Stimulated activated memory B cell treated with anti-CD40 and anti-IgM and Interleukin-4, amounts not matched to agents 10 μg/mL and 1 μg/mL and 100 μg/mL, for 72 hours (primary cell): ENCODE measurements at places on chromosomes 16 and 17.

DNA sequence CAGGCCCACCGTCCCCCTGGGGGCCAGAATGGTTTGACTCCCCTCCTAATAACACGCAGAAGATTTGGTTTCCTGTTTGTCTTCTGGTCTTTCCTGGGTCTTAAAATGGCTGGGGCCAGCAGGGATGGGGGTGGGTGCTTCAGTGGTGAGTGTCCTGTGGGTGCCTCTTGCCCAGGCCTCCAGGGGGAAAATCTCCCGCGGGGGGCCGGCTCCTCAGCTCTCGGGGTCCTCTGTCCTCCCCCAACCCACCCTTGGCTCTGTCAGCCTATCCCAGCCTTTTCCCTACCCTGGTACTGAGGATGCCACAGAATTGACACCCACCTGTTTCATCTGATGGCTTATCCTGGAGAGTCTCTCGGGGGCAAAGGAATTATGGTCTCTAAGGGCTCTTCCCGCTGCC, 23.8 kb upstream of the SDR42E2 start:
- ATAC-seq, result no peak

DNA sequence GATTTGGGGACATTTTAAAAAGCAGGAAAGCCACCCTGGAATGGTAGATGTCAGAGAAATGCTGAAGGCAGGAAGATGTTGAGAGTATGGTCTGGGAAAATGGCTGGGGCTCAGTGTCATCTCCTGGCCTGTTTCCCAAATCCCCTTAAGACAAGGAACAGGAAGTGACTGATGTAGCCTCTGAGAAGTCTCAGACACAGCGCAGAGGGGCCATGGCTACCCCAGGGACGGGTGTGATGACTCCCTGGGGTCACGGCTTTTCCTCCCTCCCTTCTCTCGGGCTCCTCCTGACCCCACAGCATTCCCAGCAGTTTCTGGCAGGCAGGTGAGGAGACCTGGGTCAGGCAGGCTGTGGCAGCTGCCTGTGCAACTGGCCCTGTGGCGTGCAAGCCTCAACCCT, 45.4 kb downstream of the RAP1GAP2 start:
- no peak for ATAC-seq

DNA sequence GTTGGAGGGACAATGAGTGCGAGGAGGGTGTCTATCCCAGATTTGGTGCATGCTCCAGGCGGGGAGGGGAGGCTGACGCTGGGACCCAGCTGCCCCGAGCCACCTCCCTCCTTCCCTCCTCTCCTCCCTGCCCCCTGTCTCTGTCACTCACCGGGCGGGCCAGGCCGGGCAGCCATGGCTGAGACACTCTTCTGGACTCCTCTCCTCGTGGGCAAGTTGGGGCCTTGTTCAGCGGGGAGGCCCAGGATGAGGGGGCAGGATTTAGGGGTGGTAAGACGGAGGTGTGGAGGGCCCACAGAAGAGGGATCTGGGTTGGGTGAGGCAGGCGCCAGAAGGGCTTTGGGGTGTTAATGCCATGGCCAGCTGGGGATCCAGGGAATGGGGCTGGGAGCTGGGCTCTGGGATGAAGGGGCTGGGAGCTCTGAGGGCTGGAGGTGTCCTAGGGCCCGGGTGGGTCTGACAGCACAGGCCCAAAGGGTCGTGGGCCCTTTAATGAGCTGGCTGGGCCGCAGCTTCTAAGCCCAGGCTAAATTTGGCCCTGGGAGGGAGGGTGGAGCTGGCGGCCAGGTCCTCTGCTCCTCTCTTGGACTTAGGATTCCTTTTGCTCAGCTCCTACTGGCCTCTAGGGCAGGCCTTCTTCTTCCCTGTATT, at the start of gene SGCA:
Gene SGCA (plus strand): TSS at position 139 of the 651 bp plus-strand sequence. CDS start 36 bp downstream, at position 175.
- ATAC-seq, result no peak

GRCh38 chr16:84907051-84907450, 87.3 kb downstream of the CRISPLD2 start:
- no peak for ATAC-seq

- ATAC-seq, result no peak
Measured at GRCh38 chr16:26453215-26453614, 613.5 kb upstream of the C16orf82 start.

- ATAC-seq, result no peak
Measured at GRCh38 chr16:48813485-48813884, 203.5 kb upstream of the N4BP1 start.

DNA sequence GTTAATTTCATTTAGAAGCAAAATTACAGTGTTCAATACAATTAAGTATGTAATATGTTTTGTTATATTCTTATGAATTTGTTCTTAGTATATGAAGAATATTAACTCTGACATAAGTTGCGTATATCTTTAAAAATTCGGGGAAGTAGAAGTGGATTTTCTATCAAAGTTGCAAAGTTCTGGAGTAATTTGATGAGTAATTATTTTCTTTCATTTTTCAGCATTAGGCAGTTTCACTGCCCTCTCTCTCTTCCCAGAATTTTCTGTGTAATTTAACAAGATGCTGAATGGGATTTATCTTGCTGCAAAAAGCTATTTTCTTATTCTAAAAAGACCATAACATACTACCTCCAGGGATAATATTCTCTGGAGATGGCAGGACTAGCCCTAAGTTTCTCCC, 8.9 kb upstream of the CCL18 start:
- no peak for ATAC-seq

- peak; percentile 55 for ATAC-seq
Measured at GRCh38 chr17:75979705-75980187, 706 bp downstream of the TEN1 start.

DNA sequence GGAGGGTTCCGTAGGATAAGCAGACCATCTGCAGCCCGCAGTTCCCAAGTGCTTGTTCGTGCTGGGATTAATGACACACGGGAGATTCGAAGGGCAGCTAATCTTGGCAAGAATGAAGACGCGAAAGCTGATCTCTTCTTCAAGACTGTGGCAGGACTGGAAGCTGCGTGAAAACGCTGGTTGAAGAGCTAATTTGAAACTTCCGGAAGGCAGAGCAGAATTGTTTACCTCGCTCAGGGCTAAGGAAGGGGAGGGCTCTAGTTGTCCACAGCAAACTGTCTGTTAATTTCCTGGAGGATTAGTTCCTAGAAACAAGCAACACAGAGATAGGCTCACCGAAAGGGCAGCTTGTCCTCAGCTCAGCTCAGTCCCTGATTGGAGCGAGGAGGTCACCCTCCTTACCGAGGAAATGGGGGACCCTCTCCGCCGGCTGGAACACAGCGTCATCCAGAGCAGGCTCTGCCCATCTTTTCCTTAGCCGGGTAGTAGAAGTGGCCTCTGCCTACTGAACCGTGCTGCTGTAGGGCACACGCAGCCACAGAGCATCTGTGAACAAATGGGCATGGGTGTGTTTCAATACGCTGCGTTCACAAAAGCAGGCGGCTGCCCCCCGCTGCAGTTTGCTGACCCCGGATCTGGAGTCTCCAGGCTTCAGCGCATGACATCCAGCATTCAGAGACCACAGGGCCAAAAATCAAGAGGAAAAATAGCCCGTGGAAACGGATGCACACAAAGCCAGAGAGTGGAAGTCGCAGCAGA, 16.7 kb upstream of the BAIAP2 start:
- peak; percentile 87 for ATAC-seq

DNA sequence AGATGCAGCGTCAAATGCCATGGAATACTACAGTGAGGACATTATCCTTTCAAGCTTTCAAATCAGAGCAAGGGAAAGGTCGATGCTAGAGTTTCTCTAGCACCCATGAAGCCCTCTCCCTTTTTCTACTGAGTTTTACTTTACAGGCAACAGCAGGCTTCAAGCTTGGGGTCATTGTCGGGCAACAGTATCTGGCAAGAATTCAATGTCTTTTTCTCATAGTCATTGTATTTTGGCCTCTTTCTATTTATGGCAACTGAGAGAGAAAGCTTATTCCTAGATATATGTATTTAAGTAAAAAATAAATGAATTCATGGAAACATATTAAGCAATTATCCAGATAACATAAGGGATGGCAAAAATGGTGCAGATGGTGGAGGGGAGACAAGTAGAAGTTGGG, 364 bp upstream of the CETP start:
- ATAC-seq, result no peak

DNA sequence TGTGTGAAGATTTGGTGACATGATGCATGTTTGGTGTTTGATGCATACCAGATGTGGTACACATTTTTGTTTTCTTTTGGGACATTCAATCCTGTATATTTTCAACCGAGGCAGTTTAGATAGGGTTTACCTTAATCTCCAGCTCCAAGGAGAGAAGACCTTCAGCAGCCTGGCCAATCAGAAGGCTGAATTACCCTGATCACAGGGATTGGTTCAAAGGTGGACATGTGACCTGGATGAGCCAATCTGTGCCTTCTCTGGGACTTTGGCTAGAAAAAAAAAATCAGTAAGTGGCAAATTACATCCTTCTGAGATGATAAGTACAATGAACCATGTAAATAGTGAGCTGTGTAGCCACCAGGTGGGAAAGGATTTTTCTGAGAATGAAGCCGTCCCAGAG, 205.1 kb downstream of the SHISA9 start:
- ATAC-seq, result no peak

GRCh38 chr17:80980397-80981061, 11.1 kb upstream of the CHMP6 start:
- peak; percentile 45 for ATAC-seq
